NCI-H446 (cell line): ENCODE measurements at places on chromosomes 4 and X.

DNA sequence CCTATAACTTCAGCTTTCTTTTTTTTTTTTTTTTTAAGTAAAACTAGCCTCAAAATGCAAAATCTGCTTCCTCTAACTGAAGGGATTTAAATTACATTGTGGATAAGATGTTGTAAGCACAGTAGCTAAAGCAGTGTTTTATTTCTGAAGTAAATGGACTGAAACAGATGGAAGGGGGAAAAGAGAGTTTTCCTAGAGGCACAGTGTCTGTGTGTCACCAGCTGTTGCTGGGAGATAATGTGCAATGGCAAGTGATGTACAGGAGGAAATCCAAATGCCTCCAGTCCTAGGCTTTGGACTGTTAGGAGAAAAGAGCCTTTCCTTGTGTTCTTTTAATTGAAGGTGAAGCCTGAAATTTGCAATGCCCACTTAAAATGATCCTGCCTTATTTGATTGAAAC lies 672.1 kb downstream of the GRXCR1 start:
- DNase-seq = peak; percentile 1

- no peak for DNase-seq
Observed at GRCh38 chrX:131763674-131764073, 219.8 kb downstream of the OR13H1 start.

DNA sequence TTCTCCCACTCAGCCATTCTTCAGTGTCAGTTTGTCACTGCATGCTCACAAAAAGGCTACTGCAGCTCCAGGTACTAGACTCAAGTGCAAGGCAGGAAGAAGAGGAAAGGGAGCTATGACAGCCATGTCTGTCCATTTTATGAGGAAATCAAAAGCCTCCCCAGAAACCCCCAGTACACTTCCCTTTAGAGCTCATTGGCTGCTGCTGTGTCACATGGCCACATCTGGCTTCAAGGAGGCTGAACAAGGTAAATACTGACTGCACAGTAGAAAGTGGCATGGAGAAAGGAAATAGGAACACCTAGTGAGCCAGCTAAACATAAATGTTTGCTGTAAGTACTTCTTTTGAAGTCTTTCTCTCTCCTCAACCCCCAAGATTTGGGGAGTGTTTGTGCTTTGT lies 67.2 kb upstream of the FRAS1 start:
- DNase-seq = no peak

DNA sequence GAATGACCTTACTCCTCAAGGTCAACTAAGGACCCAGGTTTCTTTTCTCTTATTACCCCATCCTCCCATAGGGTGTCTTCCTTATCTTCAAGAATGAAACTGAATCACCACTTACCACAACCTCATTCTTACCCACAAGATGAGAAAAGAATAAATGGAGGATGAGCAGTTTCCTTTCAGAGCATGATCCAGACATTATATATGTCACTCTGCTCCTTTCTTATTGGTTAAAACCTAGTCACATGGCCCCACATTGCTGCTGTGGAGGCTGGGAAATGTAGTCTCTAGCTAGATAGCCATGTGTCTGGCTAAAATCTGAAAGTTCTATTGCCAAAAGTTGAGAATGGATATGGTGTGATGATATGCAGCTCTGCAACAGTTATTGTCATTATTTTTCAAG lies 62.4 kb upstream of the RAI2 start:
- DNase-seq = no peak

DNA sequence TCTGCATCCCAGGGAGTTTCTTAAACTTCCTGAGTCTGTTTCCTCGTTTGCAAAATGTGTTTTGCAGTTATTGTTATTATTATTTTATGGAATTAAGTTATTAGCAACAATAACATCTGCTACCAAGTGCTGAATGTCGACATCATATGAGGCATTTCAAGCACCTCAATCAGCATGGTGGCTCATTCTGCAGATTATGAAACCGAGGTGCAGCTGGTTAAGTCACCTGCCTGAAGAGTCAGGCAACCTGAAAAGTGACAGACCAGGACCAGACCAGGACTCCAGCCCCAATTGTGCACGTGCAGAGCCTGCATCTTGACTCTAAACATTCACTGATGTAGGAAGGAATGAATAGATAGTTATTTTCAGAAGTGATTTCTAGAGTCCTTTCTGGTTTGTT lies 99.8 kb downstream of the AFAP1 start:
- no peak for DNase-seq

DNA sequence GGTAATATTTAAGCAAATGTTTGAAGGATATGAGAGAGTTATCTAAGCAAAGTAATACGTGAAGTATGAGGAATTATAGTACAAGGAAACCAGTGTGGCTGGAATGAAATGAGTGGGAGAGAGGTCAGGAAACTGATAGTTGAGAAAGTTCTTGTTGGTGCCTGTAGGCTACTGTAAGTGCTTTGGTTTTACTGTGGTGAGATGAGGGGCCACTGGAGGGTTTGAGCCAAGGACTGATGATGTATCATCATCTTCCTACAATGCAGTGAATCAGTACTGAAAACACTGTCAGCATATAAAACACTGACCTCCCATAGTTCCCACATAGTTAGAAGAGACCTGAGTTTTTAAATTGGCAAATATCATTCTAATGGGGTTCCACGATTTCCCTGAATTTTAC lies 367.5 kb upstream of the CTSO start:
- DNase-seq = no peak

DNA sequence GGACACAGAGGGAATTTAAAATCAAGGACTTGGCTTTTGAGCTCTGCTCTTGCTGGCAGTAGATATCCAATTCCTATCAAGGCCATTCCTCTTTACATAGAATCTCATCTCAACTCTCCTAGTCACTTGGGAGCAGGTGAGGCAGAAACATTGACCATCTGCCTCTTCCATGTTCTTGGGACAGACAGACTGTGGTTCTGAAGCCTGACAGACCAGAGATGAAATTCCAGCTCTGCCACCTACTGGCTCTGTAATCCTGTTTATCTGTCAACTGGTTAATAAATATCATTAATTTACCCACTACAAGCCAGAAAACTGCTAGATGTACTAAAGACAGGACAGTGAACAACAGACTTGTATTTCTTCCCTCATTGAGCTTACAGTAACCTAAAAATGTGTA lies 300.8 kb downstream of the ADGRL3 start:
- DNase-seq = peak; percentile 89

DNA sequence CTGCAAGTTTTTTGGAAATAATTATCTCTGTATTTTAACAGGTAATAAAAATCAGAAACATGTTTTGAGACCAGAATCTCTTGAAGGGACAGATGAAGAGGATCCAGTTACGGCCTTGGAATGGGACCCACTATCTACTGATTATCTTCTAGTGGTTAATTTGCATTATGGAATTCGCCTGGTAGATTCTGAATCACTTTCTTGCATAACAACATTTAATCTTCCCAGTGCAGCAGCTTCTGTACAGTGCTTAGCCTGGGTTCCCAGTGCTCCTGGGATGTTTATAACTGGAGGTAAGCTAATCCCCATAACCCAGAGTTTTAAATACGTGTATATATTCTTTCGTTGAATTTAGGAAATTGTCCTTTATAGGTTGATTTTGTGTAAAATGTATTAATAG lies 59.4 kb downstream of the WDR17 start:
- no peak for DNase-seq

DNA sequence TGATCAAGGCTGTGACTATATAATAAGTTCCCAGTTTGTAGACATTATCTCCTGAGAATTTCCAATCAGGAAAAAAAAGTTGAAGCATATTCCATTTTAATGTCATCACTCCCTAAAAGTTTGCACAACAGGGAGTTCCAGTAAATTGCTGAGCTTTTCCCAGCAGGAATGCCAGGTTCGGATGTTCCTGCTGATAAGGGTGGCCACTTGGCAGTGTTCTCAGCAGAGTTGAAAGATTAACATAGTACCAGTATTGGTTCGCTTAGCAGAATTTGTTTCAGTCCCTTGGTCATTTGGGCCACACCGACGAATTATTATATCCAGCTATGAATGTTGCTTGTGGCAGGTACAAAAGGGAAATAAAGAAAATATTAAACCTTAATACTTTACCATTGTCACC lies 5.2 kb upstream of the CXCL2 start:
- no peak for DNase-seq

DNA sequence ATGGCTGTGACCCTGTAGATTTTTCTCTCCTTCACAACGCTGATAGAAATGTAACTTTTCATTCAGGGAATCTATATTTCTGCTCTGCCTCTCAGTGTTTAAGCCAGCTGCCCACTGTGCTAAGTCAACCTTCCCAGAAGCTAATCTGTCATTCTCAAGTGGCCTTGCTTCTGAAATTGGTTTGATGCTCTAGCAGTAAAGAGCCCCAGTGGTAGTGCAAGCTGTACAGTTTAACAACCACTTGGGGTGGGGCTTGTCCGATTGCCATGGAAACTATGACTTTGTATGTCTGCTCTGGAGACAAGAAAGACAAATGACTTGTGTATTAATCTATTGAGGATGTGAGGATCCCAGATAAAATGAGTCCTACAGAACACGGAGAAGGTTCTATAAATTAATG lies 620.9 kb upstream of the GALNT7 start:
- DNase-seq = no peak

GRCh38 chrX:86887341-86887740 lies 630.3 kb upstream of the KLHL4 start:
- no peak for DNase-seq

- DNase-seq = no peak
Observed at GRCh38 chr4:25756503-25756902, 100.9 kb downstream of the SLC34A2 start.

GRCh38 chr4:34039766-34040165 lies 2204.5 kb downstream of the ARAP2 start:
- DNase-seq = no peak

DNA sequence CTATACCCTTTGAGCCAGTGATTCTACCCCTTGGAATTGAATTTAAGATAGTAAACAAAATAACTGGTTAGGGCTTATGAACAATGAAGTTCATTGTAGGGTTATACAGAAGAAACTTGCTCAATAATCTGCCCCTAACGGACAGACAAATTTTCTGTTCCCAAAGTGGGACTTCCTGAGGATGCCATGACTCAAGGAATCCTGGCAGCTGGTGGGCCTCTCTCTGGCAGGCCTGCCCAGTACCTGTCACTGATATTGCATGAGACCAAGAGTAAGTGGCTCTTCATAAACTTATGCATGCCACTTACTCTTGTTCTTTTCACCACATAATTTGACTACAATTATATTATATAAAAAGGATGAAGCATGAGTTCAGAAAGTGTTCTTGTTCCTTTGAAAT lies 41.5 kb downstream of the GPRIN3 start:
- DNase-seq = no peak

DNA sequence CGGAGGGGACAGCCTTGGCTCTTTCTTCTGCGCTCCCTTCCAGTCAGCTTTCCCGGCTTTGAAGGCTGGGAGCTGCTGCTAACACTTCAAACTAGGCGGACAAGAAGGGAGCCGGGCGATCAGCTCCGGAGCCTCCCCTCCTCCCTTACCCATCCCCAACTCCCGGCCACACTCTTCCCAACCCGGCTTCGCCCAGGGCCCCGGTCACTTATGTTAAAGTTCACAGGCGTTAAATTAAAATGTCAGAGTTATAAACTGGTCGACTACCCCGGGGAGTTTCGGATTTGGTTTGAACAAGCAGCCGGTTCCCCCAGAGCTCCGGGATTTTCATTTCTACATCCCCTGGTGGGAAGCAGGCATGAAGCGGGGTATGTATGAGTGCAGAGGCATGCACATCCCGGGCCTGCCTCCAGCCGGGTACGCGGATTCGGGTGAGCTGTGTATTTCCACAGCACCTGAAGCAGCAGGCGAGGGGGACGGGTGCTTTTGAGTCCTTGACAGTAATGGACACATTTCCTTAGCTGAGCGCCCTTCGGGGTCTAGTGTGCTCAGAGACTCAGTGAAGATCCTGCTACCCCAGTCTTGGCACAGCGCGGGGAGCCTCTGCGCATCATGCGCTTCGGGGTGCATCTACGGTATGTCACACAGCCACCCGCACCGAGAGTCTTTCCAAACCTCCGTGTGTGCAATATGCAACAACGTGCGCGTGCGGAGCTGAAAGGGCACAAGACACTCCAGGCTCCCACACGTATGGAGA lies 880 bp downstream of the UNC5C start:
- peak; percentile 44 for DNase-seq

DNA sequence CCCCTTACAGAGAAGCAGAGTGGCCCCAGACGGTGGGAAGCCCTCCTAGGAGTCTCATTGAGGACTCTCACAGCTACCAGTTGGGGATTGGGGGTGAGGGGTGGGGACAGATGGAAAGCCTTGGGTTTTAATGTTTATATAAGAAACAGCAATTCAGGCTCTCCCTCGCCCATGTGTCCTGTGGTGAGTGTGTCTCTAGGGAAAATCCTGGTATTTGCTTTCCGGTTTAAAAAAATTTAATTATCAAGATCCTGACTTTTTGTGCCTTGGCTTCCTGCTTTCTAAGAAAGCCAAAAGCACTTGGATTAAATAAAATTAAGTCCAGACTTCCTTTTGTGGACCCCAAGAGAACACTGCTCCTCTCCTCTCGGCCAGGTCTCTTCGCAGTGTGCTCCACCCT lies 93.8 kb downstream of the SOWAHB start:
- DNase-seq = no peak

- DNase-seq = no peak
Observed at GRCh38 chr4:121773883-121774282, 8.9 kb upstream of the SMIM43 start.

GRCh38 chrX:135264206-135264605 lies 12.3 kb downstream of the ETDA start:
- no peak for DNase-seq

DNA sequence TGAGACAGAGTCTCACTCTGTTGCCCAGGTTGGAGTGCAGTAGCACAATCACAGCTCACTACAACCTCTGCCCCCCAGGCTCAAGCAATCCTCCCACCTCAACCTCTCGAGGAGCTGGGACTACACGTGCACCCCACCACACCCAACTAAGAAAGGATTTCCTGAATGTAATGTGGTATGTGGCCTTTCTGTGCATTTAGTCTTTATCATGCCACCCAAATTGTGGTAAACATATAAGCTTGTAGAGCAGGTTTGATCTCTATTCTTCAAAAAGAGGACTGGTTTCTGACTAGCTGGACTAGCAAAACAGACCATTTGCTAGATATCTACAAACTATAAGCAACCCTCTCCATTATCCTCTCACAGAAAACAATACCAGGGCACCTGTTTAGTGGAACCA lies 33.6 kb downstream of the ELOVL6 start:
- no peak for DNase-seq

DNA sequence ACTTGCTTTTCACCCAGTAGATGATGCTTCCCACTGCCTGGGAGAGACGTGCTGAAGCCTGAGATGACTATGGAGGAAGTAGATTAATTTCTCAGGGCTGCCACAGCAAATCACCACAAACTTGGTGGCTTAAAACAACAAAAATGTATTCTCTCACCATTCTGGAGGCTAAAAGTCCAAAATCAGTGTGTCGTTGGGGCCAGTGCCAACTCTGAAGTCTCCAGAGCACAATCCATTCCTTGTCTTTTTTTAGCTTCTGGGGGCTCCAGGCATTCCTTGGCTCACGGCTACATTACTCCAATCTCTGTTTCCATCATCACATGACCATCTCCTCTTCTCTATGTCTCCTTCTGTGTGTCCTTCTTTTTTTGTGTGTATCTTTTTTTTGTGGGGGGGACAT lies 105.8 kb upstream of the C1QTNF7 start:
- no peak for DNase-seq
